ENCODE measurements at places on chromosomes 16 and 17.
A peak's percentile ranks its signal among the peaks of the same experiment; 100 is the strongest.

DNA sequence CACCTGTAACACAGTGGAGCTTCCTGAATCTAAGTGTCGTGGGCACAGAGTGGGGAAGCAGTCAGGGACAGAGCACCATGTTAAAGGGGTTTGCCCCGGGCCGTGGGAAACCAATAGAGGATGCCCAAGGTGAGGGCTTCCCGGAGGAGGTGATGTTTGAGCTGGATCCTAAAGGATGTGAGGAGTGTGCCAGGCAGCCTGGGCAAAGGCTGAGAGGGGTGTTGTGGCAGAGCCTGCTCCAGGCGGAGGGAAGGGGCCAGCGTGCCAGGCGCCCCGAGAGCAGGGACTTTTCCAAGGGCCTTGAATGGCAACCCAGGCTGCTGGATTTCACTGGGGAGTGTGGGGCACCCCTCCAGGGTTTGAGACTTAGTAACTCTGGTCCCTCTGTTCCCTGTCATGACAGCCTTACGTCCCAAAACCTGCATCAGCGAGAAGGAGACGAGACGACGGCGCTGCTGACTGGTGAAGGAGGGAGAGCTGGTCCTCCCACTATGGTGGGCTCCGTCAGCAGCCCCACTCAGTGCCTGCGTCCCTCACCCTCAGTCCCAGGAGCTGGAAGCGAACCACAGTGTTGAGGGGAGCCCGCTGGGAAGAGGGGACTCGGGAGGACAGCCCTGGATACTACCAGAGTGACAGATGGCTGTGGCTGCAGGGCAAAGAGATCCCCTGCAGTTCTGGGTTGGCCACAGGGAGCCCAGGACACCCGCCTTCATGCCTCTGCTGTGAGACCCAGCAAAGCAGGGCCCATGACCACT is 228.4 kb downstream of the KATNIP start:
- DNase-seq: no peak

GRCh38 chr16:6229186-6229585 is 1103.5 kb upstream of the RBFOX1 start:
- DNase-seq: no peak

GRCh38 chr16:81283044-81283443 is 31.7 kb upstream of the GAN start:
- no peak for DNase-seq

DNA sequence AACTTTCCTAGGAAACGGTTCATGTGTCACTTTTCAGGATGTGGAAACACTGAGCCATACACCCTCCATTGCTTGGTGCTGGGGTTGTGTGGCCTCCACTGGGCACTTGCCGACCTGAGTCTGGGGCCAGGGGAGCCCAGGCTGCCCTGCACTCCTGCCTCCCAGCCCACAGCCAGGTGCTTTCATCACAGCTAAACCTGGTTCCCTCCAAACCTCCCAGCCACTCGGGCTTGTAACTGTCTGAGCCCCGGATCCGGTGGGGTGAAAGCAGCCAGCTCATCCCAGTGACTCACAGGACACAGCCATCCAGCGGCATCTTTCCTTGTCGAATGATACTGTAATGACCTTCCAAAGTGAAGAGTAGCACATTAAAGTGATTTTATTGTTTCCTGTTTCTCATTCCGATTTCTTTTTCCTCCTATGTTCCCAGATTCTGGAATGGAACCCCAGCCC is 19.8 kb downstream of the CARHSP1 start:
- no peak for DNase-seq

- no peak for DNase-seq
Observed at GRCh38 chr17:59151591-59151990, 3.4 kb downstream of the SKA2 start.

GRCh38 chr16:82016964-82017363 is 5.7 kb upstream of the SDR42E1 start:
- no peak for DNase-seq

- DNase-seq: no peak
Observed at GRCh38 chr17:39735882-39736281, 1.9 kb upstream of the GRB7 start.

DNA sequence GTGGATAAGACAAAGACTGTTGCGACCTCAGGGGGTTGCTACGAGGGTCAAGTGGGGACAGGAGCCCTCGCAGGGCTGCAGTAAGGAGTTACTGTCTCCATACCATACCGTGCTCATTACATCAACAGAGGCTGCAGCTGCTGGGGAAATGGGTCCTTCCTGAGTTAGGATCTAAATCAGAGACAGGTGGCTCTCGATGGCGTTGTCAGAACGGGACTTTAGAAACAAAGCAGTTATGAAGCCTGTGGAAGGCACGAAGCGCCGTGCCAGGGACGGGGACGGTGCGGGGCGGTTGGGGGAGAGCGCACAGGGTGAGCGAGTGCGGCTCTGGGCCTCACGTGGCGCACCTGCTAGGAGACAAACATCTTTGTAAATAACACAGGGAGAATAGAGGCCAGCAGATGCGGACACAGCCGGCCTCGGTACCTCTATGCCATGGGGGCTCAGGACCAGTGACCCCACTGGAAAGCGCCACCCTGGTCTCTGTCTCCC is 34.4 kb downstream of the ZCCHC14 start:
- DNase-seq: no peak

DNA sequence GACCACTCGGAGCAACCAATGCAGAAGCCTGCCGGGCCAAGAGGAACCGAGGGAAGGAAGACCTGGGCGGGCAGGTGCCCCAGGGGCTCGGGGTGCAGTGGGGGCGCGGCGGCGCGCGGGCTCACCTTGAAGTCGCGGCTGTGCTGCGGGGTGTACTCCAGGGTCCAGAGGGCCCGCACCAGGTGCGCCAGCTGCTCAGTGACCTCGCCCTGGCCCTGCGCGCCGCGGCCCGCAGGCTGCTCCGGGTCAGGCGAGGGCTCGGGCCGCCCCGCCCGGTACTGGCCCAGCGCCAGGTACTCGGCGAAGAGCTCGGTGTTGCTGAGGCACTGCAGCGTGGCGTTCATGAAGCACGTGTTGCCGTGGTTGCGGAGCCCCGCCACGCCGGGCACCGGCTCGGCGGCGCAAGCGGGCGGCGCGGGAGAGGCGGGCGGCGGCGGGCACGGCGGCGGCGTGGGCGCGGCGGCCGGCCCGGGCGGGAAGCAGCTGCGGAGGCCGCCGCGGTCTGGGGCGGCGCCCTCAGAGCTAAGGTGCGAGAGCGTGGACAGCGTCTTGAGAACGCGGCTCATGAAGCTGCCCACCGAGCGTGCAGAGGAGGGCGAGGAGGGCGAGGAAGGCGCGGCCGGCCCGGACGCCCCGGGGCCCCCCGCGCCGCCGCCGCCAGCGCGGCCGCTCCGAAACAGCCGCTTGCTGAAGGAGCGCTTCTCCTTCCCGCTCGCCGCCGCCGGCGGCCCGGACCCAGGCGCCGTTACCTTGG is 562 bp downstream of the USP31 start:
- DNase-seq: peak; percentile 61

- no peak for DNase-seq
Observed at GRCh38 chr16:57262841-57263540, 17.9 kb downstream of the ARL2BP start.

DNA sequence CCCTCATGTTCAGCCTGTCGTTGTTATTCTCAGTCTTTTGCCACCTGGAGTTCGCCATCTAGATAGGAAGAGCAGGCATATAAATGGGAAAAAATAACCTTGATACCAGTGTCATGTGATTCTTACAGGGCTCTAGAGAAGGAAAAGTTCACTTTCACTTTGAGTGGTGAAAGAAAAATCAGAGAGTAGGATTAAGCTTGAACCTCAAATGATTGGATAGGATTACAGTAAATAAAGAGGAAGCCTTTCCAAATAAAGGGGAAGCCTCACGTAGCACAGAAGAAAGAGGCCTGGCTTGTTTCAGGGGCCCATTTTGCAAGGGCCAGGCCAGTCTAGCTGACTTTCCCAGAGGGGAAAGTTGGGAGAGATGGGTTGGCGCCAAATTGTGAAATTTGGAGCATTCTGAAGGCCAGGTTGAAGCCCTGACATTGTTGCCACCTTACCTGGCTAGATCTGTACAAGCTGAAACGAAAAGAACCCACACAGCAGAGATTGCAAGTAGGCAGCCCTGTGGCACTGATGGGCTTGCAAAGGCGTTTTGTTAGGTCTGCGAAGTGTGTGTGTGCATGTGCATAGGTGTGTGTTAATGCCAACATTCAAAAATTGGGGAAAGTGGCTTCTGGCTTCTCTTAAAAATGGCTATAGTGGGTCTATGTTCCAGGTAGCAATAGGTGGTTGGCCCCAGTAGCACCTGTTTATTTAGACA is 38.8 kb downstream of the TMC6 start:
- DNase-seq: no peak
